Activated CD8-positive, alpha-beta memory T cell treated with anti-CD3 and anti-CD28 coated beads for 48 hours (primary cell): ENCODE measurements at places on chromosomes 16 and 17.

DNA sequence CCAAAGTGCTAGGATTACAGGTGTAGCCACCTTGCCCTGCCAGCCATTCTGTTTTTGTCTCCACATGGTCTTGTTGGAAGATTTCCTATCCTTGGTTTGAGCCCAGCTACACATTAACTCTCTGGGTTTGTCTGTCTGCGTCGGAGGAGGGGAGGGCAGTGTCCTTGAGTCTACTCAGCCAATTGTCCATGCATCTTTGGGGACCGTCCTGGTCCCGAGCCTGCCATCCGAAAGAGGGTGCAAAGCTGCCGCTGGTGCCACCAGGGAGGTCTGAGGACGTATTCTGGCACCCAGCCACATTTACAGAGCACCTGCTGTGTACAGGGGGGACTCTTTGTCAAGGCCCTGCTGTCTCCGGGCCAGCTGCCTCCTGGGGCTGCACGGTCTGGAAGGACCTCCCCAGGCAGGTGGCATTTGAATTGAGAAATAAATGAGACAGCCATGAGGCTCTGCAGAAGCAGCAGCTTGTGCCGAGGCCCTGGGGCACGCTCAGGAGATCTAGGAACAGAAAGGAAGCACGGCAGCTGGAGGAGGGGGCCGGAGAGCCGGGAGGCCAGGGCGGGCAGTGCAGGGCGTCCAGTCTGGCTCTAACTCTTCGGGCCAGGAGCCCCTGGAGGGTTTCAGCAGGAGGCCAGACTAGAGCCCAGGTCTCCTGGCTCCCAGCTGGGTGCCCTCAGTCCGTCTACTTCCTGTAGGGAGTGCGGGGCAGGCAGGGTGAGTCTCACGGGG is 1.5 kb downstream of the CYBA start:
- DNase-seq = no peak

GRCh38 chr16:70803319-70803718 is 2.4 kb upstream of the VAC14 start:
- DNase-seq = no peak

GRCh38 chr17:67018471-67019434 is 25.6 kb upstream of the CACNG1 start:
- no peak for DNase-seq

DNA sequence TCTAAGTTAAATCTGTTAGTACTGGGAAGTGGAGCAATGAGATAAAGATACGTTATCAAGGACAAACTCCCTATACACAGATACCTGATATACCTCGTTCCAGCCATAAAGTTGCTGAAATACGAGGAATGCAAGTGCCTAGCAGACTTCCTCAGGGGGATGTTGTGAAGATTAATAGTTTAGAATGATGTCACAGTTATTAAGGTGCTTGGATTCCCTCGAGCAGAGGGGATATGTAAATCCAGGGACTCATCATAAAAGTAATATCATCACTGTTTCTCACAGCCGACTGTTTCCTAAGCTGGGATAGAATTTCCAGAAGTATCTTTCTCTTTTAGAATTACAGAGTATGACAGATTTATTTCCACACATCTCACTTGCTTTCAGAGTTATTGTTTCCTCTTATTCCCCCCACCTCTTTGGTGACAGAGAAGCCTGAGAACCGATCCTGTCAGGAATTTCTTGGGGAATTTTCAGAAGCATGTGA is 28.4 kb upstream of the ZFHX3 start:
- DNase-seq = no peak

- DNase-seq = no peak
Observed at GRCh38 chr16:12405089-12405488, 398.6 kb downstream of the CPPED1 start.

DNA sequence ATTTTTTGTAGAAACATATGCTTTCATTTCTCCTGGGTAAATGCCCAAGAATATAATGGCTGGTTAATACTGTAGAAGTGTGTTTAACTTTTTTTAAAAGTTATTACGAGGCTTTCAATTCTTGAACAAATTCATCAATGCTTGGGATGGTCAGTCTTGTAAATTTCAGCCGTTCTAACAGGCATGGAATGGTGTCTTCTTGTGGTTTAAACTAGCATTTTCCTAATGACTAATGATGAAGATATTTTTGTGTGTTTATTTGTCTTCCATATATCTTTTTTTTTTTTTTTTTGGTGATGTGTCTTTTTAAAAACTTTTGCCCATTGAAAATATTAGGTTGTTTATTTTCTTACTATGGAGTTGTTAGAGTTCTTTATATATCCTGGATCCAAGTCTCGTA is 67.1 kb downstream of the MGAT5B start:
- no peak for DNase-seq

- DNase-seq = no peak
Observed at GRCh38 chr17:6651919-6652452, 424 bp downstream of the C17orf100 start.

- peak; percentile 55 for DNase-seq
Observed at GRCh38 chr16:4358831-4359561, 7.9 kb upstream of the PAM16 start.

DNA sequence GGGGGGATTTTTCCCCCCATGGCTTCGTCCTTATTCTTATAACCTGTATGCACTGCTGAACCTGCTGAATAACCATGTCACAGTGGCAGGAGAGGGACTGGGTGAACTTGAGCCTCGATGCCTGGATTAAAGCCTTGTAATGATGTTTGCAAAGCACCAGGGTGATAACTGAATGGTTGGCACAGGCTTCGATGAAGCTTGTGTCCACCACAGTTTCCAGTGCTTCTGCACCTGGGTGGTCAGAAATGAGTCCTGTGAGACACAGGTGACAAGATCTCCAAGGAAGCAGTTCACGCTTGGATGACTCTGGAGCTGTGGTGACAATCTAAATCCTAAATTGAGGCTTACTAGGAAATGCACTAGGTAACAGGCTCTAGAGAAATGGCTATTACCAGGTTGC is 729.3 kb downstream of the MAF start:
- no peak for DNase-seq

GRCh38 chr17:65070620-65071019 is 14.1 kb upstream of the GNA13 start:
- no peak for DNase-seq

- DNase-seq = no peak
Observed at GRCh38 chr16:23401139-23401538, 51.9 kb downstream of the COG7 start.

DNA sequence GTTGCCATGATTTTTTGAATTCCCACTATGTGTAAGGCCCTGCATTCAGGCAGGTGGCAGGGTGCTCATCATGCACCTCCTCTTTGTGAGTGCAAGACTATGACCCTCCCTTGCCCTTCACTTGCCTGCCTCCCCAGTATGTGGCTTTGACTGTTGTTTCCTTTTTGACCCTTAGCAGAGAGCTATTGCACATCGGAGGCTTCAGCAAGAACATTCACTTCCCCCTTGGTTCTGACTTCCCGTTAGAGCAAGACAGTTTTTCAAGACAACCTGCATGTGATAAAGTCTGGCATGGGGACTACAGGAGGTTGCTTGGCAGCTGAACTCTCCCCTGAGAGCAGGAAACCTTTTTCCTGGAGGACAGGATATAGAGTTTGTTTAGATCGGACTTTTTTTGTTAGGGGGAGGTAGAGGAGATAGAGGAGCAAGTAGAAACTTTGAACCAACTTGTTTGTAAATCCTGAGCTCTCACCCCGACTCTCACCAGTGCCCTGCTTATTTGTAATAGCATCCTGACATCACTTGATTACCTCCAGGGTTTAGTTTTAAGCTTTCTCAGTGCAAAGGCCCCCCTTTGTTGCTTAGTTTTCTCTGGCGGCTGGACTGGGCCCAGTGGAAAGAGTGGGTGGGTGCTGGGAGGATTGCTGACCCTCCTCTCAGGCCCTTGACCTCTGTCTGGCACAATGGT is 34.3 kb downstream of the LIMD2 start:
- DNase-seq = no peak

DNA sequence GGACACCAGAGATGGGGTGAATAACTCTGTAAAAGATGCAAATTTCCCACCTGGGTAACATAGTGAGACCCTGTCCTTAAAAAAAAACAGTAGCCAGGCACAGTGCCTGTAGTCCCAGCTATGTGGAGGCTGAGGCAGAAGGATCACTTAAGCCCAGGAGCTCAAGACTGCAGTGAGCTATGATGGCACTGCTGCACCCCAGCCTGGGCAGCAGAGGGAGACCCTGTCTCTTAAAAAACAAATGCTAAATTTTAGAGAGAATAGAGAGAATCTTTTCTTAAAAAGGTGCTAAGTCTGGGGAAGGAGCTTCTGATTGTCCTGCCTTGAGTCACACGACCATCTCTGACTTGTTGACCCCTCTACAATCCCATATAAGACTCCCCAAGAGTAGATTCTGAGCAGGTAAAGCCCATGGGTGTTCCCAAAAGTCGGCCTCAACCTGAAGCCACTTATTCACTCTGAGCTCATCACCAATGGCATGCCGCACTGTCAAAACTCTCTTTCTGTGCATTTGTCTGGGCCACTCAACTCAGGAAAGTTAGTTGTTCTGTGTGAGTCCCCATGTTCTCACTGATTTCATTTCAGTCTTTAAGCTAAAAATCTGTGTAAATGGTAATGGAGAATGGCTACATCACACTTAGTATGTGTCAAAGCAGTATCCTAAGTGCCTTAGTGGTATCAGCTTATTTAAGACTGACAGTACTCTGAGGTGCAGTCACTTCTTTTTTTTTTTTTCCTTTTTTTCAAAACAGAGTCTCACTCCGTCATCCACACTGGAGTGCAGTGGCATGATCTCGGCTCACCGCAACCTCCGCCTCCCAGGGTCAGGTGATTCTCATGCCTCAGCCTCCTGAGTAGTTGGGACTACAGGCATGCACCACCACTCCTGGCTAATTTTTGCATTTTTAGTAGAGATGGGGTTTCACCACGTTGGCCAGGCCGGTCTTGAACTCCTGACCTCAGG is 41.6 kb downstream of the PRKCB start:
- no peak for DNase-seq

DNA sequence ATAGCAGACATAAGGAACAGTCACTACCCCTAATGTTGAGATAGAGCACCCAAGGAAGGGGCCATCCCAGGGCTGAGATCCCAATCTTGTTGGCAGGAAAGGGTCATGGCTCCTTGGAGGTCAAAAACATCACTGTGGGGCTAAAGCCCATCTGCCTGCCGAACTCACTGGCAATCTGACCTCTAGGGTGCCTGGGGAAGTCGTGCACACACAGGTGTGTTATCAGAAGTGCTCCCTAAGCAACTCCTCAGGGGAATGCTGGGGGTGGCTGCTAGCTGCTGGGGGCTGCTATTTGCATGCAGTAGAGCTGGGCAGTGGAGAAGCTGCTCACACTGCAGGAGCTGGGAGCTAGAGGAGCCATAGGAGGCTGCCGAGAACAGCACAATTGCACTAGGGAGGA is 47.5 kb upstream of the PHOSPHO1 start:
- no peak for DNase-seq

DNA sequence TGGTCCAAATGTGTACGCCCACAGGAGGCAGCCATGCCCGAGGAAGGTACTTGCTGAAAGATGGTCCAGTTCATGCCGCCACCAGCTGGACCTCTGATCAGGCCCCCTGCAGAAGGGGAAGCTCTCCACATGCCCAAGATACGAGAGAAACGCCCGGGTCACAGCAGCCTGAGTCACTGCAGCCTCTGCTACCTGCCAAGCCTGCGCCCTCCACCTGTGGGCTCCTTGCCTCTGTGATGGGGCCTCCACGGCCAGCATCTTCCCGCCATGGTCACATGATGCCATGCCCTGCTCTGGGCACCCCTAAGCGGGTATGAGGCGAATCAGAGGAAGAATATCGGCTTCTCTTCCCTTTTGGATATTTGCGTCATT is 13.7 kb upstream of the KREMEN2 start:
- no peak for DNase-seq

GRCh38 chr17:56661906-56662305 is 68.4 kb downstream of the NOG start:
- no peak for DNase-seq

GRCh38 chr16:80459966-80460365 is 80.8 kb upstream of the DYNLRB2 start:
- no peak for DNase-seq

DNA sequence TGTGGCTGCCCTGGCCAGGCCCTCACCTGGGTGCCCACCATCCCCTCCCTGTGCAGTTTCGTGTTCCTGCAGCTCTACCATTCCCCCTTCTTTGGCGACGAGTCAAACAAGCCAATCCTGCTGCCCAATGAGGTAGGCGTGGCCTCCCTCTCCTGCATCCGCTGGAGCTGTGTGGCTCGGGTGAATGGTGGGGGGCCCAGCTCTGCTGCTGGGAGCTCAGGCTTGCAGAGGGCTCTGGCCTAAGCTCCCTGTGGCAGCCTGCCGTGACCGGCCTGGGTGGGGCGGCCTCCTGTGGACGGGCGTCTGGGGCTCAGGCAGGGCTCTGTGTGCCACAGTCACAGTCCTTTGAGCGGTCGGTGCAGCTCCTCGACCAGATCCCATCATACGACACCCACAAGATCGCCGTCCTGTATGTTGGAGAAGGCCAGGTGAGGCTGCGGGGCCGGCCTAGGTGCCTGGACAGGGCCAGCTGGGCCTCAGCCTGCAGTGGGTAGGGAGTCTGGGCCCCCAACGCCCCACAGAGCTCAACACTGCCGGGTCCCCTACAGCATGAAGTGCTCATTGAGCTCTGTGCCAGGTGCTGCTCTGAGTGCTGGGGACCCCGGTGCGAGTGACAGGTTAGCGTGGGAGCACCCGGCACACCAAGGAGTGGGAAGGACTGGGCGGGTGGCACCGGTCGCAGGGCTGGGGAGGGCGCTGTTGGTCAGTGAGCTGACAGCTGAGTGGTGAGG is 37.3 kb downstream of the TSC2 start:
- DNase-seq = no peak
